ENCODE measurements at places on chromosomes 12 and 14. TPM values are rescaled to one million over a fixed set of nuclear protein-coding genes. Genes with fewer than 3 reads are reported as not detected.

The NOS1 gene
- not detected for total RNA-seq

The ANG gene
- 7.2 TPM for total RNA-seq

The SOAT2 gene
- not detected for total RNA-seq

The RTL1 gene
- not detected for total RNA-seq

The CIROP gene
- total RNA-seq, result not detected

The LTB4R2 gene
- total RNA-seq, result 2.8 TPM
